ENCODE measurements at places on chromosomes 11 and 22. TPM values are rescaled to one million over a fixed set of nuclear protein-coding genes. Genes with fewer than 3 reads are reported as not detected.

GRCh38 chr11:8087185-8087584, 6.2 kb downstream of the TUB start:
- DNase-seq, result no peak

Gene CD59
- total RNA-seq, result 222 TPM

Gene TTC36
- not detected for total RNA-seq

- no peak for DNase-seq
Measured at GRCh38 chr11:115363921-115364320, 140.3 kb downstream of the CADM1 start.

Gene FUT4
- 3.3 TPM for total RNA-seq

Gene SLC22A25
- not detected for total RNA-seq

DNA sequence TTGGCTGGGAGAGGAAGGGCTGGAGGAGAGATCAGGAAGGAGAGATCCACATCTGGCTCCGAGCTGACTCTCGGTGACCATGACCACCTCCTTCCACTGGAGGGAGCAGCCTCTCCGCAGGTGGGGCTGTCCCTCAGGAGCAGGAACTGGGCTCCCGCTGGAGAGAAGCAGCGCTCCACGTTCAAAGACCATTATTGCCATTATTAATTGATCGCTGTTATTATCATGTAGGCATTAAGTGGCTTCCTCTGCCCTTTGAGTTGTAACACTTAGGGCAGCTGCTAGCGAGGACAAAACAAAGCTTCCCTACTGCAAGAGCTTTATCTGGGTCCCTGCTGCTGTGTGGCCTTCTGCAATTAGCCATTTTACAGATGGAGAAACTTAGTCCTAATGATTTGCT, 251.9 kb downstream of the ST3GAL4 start:
- DNase-seq, result no peak

Gene OR52I1
- total RNA-seq, result not detected

Gene RIN1
- 56.9 TPM for total RNA-seq

- no peak for DNase-seq
Measured at GRCh38 chr22:30305906-30306626, 16.8 kb upstream of the CASTOR1 start.

- no peak for DNase-seq
Measured at GRCh38 chr11:47828284-47828683, 19.9 kb downstream of the NUP160 start.

- no peak for DNase-seq
Measured at GRCh38 chr11:88086297-88086696, 88.9 kb downstream of the RAB38 start.

Gene TLCD5
- total RNA-seq, result 1.6 TPM

GRCh38 chr22:39522567-39523300, 2.4 kb downstream of the ATF4 start:
- DNase-seq, result no peak

Gene CHRM4
- total RNA-seq, result 3.9 TPM

- DNase-seq, result peak; percentile 49
Measured at GRCh38 chr22:35116817-35117216, 50.9 kb downstream of the ISX start.

Gene TRIM51
- not detected for total RNA-seq

- no peak for DNase-seq
Measured at GRCh38 chr11:68930991-68931855, 27.5 kb downstream of the IGHMBP2 start.

GRCh38 chr22:20290578-20291248, 22.6 kb upstream of the RTN4R start:
- no peak for DNase-seq
